GM12878 (cell line): ENCODE measurements at places on chromosomes 7 and 10.

DNA sequence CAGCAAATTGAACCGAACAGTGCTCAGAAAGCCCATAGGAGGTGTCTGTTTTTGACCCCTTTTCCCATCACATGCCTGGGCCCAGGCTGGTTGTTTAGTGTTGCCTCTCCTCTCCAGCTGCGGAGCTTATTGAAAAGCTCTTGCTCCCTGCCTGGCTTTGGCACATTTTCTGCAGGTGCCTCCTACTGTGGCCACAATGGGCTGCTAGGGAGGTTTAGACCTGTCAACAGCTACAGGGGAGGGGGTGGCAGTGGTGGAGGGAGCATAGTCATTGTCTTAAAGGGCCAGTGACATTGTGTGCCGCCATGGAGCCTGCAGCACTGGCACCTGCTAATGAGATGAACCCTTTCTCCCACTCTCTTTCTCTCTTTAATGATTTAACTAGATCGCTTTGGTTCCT, 13.2 kb upstream of the ENO4 start:
- DNase-seq: no peak

GRCh38 chr10:121293110-121293509, 305.1 kb downstream of the FGFR2 start:
- DNase-seq: no peak

DNA sequence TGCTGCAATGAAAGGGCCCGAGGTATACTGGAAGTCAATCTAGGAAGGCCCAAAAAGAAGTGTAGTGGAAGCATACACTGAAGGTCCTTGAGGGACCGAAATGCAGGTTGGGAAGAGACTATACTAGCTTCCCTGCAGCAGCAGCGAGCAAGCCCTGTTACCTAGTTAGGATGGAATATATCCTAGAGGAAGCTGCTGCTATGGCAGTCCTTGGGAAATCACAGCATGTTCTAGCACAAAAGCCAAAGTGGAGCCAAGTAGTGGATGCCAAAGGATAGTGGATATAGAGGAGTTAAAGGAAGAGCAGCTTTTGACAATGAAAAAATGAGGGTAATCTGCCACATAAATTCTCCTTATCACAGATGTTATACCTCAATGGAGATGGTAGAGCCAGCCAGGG, 123.8 kb upstream of the STARD3NL start:
- DNase-seq: no peak

GRCh38 chr7:127290116-127290655, 37.4 kb upstream of the GRM8 start:
- no peak for DNase-seq

DNA sequence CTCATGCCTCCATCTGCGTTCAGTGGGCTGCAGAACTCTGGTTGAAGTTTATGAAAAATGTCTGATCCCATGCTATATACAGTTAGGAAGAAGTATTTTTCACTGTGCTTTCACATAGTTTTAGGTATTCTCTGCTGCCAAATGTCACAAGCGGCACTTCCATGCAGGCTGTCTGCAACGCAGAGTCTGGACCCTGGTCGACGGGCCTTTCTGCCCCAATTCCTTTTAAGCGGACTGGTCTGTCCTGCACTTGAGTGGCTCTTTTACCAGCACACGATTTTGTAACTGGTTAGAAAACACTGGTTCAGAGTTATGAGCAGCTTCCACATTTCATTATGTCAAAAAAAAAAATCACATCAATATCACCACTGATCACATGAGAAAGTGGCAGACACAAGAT, 143.0 kb downstream of the DIP2C start:
- no peak for DNase-seq

- DNase-seq: no peak
These were observed 245.9 kb downstream of the SKAP2 start for GRCh38 chr7:26618449-26618848.

DNA sequence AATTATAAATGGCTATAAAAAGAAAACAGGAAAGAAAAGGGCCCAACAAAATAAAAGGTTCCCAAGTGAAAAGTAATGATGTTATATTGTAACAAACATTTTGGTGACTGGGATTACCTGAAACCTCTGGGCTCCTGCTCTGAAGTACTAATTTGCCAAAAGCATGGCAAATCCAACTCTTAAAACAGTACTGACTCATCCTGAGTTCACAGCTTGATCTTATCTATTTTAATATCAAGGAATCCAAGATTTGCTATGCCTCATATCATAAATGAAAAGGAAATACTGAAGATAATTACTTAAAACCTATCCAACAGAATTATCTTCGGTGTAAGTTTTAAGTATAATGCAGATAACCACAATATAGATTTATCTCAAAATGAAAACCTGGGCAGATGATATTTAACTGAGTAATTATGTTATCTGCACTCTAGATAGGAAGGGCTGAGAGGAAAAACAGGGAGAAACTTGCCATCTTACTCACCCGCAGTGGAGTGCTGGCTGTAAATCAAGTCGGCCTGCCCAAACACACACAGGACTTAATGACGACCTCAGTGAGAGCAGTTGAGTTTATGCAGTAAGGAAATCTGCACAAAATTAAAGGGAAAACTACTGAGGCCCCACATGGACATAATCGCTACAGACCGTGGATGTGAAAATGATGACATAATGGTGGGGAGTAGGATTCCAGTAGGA, 48.4 kb downstream of the MPP7 start:
- no peak for DNase-seq

GRCh38 chr10:92722349-92722748, 32.6 kb downstream of the HHEX start:
- no peak for DNase-seq

- DNase-seq: no peak
These were observed 50.1 kb upstream of the ARL4A start for GRCh38 chr7:12637328-12637727.

GRCh38 chr7:13540429-13540828, 449.0 kb downstream of the ETV1 start:
- DNase-seq: no peak

DNA sequence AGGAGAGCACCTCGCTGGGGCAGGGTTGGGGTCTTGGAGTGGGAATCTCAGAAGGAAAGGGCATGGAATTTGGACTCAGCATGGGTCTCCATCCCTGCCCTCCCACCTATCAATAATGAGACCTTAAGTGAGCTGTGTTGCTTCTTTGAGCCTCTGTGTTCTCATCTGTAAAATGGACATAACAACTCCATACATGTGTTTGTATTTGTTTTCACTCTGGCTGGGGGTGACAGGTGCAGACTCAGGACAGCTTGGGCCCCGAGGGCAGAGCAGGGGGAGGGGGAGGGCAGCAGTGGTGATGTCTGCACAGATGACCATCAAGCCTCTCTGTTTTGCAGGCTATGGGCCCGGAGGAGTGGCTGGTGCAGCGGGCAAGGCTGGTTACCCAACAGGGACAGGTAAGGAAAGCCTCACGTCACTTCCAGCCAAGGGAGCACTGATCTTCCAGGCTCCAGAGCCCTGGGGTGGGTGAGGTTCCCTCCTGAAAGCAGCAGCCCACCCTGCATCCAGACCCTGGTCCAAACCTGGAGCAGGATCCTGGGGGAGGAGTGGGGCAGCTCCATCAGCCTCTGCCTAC, 19.9 kb downstream of the ELN start:
- no peak for DNase-seq

- no peak for DNase-seq
These were observed 62.0 kb upstream of the NRBF2 start for GRCh38 chr10:63071145-63071544.
